ENCODE measurements at places on chromosomes 13 and 19. TPM values are rescaled to one million over a fixed set of nuclear protein-coding genes. Genes with fewer than 3 reads are reported as not detected.

GRCh38 chr19:48319647-48320541, 5.5 kb upstream of the EMP3 start:
- no peaks in the 10 kb centered on the region for H3K36me3 ChIP-seq
- peaks cover 48% of the 10 kb centered on the region for H3K4me1 ChIP-seq
- no peak overlapping the region for H3K4me3 ChIP-seq
- DNase-seq = peak; percentile 64
- no peaks in the 10 kb centered on the region for H3K27me3 ChIP-seq

Gene RASAL3
- total RNA-seq = 30.8 TPM

DNA sequence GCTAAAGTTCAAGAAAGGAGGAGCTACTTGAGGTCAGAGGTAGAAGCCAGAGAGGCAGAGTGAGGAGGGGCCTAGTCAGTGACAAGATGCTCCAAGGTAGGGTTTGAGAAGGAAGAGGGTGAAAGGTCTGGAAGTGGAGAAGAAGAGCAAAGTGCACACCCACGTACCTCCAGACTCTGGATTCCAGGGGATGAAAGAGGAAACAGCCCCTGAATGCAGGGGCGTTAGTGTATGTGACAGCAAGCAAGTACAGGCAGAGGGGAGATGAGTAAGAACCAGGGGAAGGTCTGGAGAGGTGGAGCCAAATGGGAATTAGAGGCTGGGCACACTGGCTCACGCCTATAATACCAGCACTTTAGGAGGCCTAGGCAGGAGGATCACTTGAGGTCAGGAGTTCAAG, 8.7 kb downstream of the RPS28 start:
- H3K4me1 ChIP-seq = no peaks in the 10 kb centered on the region

Gene NXNL1
- not detected for total RNA-seq

Gene KASH5
- total RNA-seq = 0.09 TPM

GRCh38 chr19:29882719-29883105, 59.3 kb upstream of the URI1 start:
- H3K27me3 ChIP-seq = no peaks in the 10 kb centered on the region
- no peaks in the 10 kb centered on the region for H3K36me3 ChIP-seq
- no peaks in the 10 kb centered on the region for H3K4me1 ChIP-seq
- no peak for DNase-seq
- H3K27ac ChIP-seq = no peak overlapping the region
- H3K4me3 ChIP-seq = no peak overlapping the region

- H3K36me3 ChIP-seq = no peaks in the 10 kb centered on the region
- no peaks in the 10 kb centered on the region for H3K4me1 ChIP-seq
- H3K27ac ChIP-seq = no peak overlapping the region
- DNase-seq = no peak
- H3K4me3 ChIP-seq = no peak overlapping the region
These were observed 31.2 kb upstream of the ZNF536 start for GRCh38 chr19:30340771-30341561.

Data from thymus (tissue), 14 donors.